MV-4-11 (cell line): ENCODE measurements at places on chromosomes 5 and 9.

GRCh38 chr9:109238125-109238524 is 71.1 kb upstream of the FRRS1L start:
- no peak for DNase-seq

DNA sequence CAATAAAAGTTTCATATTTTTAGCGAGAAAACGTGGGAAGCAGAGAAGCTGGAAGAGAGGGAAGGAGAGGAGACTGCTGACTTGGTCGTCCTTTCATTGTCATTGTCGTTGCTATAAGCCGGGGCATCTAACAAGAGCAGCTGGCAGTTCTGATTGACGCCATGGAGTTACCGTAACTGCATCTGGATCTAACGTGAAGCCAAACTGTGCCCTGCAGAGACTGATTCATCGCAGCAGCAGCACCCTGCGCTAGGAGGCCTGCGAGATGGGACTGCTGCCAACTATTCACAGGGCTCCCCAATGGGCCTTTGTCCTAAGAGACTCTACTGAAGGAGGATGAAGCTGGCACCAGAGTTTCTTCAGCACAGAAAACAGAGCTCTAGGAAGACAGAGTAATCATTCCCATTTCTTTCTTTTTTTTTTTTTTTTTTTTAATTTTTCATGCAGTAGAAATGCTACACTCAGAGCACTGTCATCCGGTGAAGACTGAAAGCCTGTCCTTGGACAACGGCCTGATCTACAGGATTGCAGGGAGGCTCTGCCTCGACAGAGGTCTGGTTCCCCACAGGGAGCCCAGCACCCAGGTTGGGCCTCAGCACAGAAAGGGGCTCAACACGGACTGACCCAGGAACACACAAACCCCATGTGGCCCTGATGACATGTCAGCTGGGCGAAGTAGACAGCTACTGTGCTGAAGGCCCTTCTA is 47.8 kb downstream of the RETREG1 start:
- DNase-seq, result no peak

- no peak for DNase-seq
Measured at GRCh38 chr9:63859475-63860215, 1425.4 kb downstream of the FOXD4L5 start.

GRCh38 chr9:126927419-126927818 is 12.8 kb downstream of the RALGPS1 start:
- DNase-seq, result no peak

GRCh38 chr9:121484651-121485446 is 14.8 kb downstream of the GGTA1 start:
- DNase-seq, result no peak

DNA sequence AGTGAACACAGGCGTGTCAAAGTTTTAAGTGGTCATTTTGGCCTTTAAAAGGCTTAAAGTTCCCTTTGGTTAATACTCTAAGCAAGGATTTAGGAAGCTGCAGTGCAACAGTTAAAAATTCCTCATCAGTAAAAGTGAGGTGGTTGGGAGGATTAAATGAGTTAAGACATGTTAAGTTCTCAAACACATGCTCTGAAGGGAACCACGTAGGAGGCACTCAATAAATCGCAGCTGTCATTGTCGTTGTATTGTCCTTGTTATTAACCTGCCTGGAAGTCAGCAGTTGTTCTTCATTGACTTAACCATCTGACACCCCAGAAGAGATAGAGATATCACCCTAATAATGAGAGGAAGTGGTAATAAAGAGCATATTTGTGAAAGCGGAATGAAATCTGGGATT is 247.5 kb downstream of the MARCHF11 start:
- no peak for DNase-seq

GRCh38 chr5:83368835-83369234 is 102.7 kb upstream of the VCAN start:
- DNase-seq, result peak; percentile 95
